ENCODE measurements at places on chromosomes 12 and 14.

DNA sequence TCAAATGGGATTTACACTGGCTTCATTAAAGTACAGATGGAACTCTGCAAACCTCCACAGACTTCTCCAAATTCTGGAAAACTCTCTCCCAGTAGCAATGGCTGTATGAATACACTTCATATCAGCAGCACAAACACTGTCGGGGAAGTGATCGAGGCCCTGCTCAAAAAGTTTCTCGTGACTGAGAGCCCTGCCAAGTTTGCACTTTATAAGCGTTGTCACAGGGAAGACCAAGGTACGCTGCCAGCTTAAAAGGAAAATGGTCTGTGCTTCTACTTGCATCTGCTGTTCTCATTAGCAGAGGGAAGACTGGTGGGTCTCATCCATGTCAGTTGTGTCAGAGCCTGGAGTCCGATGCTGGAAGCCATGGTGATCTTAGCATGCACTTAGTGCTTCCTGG lies 71.0 kb downstream of the GNS start:
- no peak for DNase-seq

DNA sequence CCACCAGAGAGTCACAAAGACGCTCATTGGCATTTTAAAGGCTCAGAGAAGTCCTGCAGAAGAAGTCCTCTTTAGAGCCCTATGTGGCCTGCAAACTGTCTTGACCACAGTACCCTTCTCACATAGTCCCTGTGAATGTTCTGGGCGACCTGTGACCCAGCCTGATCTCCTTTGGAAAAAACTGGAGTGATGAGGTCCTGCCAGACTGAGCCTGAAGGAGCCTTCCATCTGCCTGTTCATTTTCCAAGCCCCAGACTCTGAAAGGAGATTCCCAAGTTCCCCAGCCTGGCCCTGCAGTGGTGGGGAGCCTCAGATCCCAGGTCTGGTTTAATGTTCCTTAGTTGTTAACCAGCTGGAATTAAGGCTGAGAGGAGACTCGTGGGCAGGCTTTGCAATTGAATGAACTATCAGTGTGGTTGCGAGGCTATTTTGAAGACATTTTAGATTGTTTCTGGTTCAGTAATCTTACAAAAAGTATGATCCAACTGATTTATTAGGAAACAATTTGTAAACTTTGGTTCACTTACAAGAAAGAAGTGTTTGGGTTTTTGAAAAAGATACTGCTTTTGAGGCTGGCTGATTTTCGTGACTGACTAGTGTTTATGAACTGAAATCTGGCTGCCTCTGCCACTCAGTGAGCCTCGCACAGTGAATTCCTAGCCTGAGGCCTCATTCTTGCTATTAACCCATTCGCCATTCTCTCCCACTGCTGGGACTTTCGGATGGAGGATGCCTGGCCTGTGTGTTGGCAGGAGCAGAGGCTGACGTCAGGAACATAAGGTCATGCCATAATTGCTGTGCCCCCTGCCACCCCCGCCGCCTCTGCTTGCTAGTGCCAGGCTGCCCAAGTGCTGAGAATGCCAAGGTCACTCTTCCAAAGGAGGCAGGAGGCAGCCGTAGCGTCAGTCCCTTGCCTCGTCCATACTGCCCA lies 249.0 kb downstream of the CACNA1C start:
- no peak for DNase-seq

- no peak for DNase-seq
These were observed 1505.3 kb downstream of the AACS start for GRCh38 chr12:126570566-126570965.

GRCh38 chr12:4147031-4147481 lies 126.5 kb upstream of the CCND2 start:
- no peak for DNase-seq

GRCh38 chr12:102956738-102957327 lies 641 bp upstream of the ASCL1 start:
- DNase-seq = no peak

GRCh38 chr14:24430143-24430681 lies 458 bp downstream of the KHNYN start:
- peak; percentile 49 for DNase-seq

DNA sequence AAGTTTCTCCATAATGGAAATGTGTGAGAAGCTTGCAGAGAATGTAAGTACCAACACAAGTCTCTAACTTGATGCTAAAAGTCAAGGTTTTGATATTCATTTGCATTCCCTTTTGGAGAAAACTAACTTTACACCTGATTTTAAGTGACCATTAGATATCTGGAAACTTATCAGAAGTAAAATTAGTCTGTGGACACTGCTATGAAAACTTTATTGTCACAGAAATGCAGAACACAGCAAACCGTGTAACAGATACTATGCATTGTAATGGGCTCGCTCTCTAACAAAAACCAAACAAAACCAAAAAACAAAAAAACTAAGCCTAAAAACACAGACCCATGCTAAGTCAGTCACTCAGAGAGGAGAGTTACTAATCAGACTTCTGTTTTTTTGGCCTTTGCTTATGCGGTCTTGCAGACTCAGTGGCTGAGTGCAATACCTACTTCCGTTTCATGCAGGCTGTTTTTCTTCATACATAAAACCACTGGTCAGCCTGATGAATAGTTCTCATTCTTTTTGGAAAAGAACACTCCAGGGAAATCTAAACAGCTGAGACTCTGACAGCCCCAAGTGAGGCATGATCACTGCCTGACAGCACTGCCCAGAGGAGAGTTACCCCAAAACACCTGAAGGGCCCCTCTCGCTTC lies 35.7 kb downstream of the NRDE2 start:
- DNase-seq = no peak

- no peak for DNase-seq
These were observed 118.4 kb downstream of the BTG1 start for GRCh38 chr12:92027243-92027642.

DNA sequence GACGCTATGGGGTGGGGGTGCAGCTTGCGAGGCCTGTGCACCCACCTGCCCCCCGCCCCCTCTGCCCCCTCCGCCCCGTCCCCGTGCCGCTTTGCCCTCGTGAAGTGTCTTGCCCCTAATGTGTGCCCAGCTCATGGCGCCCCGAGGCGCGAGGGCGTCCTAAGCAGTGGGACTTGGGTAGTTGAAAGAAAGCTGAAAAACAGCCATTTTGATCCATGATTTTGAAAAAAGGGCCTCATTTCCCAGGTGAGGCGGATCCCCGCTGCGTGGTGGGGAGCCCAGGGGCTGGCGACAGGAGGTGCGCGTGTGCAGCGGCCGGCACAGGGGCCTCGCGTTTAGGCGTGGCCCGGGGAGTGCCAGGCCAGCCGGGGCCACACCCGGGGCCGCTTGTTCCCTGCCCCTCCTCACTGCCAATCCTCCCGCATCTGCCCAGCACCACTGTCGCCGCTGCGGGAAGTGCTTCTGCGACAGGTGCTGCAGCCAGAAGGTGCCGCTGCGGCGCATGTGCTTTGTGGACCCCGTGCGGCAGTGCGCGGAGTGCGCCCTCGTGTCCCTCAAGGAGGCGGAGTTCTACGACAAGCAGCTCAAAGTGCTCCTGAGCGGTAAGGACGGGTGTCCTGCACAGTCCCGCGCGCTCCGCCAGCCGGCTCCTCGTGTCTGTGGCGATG lies 11.8 kb downstream of the ZFYVE21 start:
- no peak for DNase-seq

DNA sequence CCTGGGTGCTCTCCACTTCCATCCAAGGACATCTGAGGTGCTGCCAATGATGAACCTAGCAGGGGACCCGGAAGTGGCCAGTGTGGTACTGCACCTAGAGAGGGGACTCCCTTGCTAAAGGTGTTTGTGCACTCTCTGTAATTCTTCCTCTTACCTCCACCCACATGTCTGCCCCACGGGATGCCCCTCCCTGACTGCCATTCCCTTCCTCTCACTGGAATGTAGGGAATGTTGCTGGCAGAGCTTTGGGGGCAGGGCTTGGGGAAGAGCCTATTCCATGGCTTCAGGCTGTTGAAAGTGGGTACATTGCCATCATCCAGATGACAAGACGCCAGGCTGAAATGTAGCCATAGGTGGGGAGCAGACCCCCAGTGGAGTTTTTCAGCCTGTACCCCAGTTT lies 153.2 kb downstream of the SMOC1 start:
- no peak for DNase-seq

DNA sequence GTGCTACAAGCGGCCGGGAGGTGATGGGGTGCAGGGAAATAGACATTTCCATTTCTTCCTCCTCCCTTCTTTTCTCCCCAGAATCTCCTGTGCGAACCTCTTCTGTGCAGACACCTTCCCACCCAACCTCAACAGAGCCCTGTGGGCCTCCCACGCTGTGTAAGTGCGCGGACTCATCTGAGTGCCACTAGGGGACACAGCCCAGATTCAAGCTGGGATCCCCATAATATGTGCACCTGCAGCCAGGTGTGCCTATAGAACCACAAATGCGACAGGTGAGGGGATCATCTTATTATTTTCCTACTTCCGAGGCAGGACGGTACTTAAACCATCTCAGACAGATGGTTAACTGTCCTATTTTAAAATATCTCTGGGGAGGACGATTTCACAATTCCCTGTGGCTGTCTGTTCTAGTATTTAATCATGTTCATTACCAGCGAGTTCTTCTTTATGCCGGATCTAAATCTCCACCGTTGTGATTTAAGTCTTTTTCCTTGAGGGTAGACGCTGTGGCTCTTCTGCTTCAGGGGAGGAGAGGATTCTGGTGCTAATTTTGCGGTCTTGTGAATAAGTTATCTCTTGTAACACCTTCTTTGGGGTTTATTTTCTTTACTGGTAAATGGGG lies 17.2 kb upstream of the CACNA1C start:
- DNase-seq = no peak

DNA sequence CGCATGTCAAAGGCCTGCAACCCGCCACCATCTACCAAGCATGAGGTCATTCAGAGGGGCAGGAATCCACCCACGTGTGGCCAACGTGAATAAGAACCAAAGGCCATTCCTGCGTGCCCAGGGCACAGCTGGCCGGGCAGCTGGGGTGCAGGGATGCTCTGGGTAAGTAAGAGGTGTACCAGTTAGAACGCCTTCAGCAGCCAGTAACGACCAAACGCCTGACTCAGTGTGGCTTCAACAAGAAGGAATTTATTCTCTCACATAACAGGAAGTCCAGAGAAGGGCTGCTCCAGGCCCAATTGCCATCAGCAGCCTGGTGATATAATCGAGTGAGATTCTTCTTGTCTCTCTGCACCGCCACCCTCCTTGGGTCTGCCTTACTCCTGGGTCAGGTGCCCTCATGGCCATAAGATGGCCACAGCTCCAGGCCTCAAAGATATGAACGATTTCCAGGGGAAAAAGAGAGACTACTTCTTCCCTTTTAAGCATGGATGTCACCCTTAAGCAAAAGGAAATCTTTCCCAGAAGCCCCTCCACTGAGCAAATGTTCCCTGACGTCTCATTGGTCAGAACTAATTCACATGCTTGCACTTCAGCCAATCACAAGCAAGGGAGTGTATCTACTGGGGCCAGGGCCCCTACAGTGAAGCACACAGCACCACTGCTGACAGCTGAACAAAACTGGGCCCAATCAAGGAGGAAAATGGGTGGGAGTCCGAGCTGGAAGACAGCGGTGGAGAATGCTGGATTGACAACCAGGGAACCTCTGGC lies 7.3 kb downstream of the TTC7B start:
- no peak for DNase-seq

- DNase-seq = no peak
These were observed 34.6 kb downstream of the RERG start for GRCh38 chr12:15186597-15186996.

DNA sequence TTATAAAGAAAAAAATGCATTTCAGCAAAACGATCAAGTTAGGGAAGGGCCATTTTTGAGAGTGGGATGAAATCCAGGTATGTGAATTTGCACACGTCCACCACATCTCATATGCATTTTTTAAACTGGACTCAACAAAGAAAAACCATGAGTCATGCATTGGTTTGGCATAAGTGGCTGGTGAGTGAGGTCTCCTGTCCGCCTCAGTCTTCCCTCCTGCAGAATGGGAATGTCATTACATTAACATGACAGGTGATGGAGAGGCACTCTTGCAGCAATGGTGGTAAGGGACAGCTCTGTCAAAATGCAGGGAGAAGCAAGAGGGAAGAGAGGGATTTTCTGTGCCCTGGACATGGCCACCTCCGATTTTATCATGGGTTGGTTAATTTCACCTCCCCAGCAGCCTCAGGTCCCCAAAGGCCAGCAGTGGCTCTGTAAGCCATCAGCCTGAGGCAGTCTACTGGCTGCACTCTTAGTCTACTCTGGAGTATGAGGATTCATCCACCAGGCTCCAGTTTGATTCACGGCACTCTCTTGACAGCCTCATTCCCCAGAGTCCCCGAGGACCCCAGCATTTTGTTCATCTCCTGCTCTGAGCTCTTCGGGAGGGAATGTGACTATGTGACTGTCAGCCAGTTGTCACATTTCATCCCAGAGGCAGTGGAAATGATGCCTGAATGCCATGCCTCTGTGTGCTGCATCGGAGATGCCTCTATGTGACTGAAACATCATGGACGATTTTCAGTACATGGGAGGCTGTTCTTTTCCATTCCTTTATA lies 17.1 kb upstream of the PWP1 start:
- no peak for DNase-seq
